ENCODE measurements at places on chromosomes 11 and 22. TPM values are rescaled to one million over a fixed set of nuclear protein-coding genes. Genes with fewer than 3 reads are reported as not detected.

MS4A6A gene
- total RNA-seq: 27.5 TPM

GRK3 gene
- total RNA-seq: 3.9 TPM

GRCh38 chr22:49306632-49307480, 520.8 kb downstream of the BRD1 start:
- no peak for ATAC-seq
- H3K27ac ChIP-seq: no peak overlapping the region
- no peak overlapping the region for H3K4me3 ChIP-seq
- H3K27me3 ChIP-seq: peaks cover 64% of the 10 kb centered on the region

DNA sequence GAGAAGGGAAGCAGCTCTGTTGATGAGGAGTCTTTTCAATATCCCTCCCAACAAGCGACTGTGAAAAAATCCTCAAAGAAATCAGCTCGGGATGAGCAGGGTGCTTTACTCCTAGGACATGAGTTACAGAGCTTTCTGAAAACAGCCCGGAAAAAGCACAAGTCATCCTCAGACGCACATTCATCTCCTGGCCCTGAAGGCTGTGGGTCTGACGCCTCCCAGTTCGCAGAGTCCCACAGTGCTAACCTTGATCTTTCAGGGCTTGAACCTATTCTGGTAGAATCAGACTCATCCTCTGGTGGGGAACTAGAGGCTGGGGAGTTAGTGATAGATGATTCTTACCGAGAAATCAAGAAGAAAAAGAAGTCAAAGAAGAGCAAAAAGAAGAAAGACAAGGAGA, 7.7 kb downstream of the HMGXB4 start:
- H3K36me3 ChIP-seq: peaks cover 80% of the 10 kb centered on the region
- no peaks in the 10 kb centered on the region for H3K27me3 ChIP-seq
- H3K4me3 ChIP-seq: no peak overlapping the region
- ATAC-seq: no peak

- no peaks in the 10 kb centered on the region for H3K27me3 ChIP-seq
- no peaks in the 10 kb centered on the region for H3K36me3 ChIP-seq
- no peak overlapping the region for H3K27ac ChIP-seq
- no peak for ATAC-seq
- no peaks in the 10 kb centered on the region for H3K4me1 ChIP-seq
Measured at GRCh38 chr11:104852811-104853210, 45.4 kb downstream of the CASP12 start.

DNA sequence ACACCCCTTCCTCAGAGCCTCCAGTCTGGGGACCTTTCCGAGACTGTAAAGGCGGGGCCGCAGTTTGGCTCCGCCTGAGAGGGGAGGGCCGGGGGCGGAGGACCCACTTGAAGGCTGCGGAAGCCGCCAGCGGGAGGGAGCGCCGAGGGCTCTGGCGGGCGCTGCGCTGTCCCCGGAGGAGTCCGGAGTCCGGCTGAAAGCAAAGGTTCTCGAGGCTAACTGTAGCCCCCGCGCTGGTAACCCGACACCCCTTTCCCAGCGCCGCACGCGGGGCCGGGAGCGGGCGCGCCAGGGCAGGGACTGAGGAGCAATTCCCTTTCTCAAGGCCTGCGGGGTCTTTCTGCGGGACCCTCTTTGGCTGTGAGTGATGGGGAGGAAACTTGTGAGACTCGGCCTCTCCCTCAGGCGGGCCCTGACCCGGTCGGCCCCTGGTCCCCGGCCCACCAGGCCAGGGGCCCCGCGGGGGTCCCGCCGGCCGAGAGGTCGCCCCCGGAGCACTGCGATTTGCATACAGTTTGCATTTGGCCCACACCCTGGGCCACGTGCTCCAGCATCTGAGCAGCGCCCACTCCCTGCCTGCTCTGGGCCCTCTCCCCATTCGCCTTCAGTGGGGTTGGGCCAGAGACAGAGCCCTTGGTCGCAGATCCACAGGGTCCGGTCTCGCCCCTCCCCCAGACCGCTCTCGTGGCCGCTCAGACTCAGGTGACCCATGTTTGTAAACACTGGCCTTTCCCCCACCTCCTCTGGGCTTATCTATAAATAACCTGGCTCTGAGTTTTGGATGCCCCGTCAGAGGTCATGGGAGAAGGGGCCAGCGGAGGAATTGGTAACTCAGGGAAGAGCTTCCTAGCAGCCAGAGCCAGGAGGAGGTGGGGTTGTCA, 519 bp upstream of the ART5 start:
- ATAC-seq: peak; percentile 91
- H3K36me3 ChIP-seq: no peaks in the 10 kb centered on the region
- peak overlapping the region; percentile 11 for H3K27ac ChIP-seq
- peak overlapping the region; percentile 53 for H3K4me3 ChIP-seq
- no peaks in the 10 kb centered on the region for H3K4me1 ChIP-seq

- no peak overlapping the region for H3K27ac ChIP-seq
- no peak for ATAC-seq
- H3K4me3 ChIP-seq: no peak overlapping the region
- no peaks in the 10 kb centered on the region for H3K36me3 ChIP-seq
Measured at GRCh38 chr11:10551845-10552352, 10.9 kb upstream of the RNF141 start.

DNA sequence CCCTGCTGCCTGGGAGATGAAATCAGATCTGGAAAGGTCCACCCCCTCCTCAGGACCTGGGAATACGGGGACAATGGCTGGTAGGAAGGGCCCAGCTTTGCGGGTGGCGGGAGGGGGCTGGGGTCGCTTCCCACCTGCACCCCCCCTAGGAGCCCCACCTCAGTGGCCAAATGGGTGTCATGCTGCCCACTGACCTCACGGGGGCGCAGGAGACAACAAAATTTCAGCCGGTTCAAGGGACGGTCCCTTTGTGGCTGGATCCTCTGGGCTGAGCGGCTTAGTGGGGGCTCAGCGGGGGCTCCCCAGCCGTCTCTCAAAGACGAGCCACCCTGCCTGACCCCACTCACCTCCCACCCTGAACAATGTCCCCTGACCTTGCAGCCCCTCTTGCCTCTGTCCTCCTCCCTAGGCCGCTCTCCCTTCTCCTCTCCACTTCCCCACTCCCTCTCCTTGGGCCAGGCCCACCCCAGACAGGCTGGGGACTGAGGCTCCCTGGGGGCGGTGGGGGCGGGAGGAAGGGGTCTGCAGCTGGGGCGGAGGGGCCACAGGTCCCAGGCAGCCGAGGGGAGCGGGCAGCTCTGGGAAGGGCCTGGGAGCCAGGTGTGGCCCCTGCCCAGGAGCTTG, 39.3 kb upstream of the H19 start:
- H3K27ac ChIP-seq: no peak overlapping the region
- H3K27me3 ChIP-seq: no peaks in the 10 kb centered on the region
- H3K4me3 ChIP-seq: no peak overlapping the region
- no peak for ATAC-seq
- H3K4me1 ChIP-seq: no peaks in the 10 kb centered on the region

DNA sequence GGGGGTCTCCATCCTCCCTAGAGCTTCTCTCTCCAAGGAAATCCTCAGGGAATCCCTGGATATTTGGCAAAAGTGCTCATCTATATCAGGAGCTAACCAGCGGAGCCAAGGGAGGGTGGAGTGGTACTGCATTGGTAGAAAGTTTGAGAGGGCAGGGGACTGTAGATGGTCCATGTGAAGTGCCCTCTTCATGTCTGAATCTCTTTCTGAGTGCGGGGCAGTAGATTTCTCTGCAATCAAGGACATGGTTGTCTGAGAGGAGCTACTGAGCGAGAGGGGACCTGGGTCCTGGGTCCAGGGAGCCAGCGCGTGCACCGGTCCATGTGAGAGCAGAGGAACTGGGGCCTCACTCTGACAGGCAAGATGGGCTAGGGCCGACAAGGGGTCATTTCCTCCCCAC, 701 bp downstream of the DIXDC1 start:
- no peaks in the 10 kb centered on the region for H3K27me3 ChIP-seq
- ATAC-seq: no peak
- peak overlapping the region; percentile 88 for H3K27ac ChIP-seq
- H3K4me3 ChIP-seq: peak overlapping the region; percentile 71
